GM18507 (cell line): ENCODE measurements at places on chromosomes 2 and 18.

DNA sequence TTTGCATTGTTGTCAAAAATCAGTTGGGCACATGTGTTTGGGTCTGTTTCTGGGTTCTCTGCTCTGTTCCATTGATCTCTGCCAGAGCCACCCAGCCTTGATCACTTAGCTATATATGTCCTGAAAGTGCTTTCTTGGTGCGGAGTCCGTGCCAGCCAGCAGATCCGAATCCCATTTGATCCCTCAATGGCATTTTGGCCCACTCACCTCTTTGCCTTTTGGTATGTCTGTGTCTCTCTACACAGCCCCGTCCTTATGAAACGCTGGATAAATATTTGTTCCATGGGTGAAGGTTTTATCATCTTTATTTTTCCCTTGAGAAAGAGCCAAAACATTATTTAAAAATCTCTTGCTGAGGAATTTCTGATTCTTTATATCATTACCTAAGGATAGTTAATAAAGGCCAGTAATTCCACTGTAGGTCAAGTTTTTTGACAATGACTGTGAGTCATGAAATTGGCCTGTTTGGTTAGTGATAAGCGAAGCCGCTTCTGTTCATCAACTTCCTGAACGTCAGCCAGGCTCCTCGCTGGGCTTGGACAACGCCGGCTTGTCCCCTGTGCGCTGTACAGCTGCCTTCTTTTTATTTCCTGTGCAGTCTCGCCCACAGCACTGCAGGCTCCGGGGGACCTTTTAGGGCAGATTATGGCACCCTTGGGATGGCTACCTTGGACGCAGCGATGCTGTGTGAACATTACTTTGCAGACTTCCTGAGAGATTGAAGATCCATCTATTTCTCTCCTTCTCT is 24.9 kb downstream of the MTCL1 start:
- DNase-seq: no peak

DNA sequence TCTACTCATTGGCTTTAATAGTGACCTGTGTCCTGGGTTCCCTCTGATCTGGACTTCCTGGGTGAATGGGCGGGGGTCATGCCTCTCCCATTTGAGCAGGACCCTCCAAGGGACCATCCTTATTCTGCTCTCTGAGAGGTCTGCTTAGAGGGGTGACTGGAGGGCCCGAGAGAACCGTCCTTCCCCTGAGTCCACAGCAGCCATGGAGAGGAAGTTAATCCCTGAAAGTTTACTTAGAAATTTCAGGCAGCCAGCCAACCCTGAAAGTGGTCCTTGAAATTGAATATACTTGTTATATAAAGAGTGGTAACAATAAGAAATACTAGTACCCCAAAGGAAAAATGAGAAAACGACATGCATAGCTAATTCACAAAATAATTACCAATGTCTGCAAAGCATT is 226.1 kb downstream of the DYSF start:
- DNase-seq: no peak

DNA sequence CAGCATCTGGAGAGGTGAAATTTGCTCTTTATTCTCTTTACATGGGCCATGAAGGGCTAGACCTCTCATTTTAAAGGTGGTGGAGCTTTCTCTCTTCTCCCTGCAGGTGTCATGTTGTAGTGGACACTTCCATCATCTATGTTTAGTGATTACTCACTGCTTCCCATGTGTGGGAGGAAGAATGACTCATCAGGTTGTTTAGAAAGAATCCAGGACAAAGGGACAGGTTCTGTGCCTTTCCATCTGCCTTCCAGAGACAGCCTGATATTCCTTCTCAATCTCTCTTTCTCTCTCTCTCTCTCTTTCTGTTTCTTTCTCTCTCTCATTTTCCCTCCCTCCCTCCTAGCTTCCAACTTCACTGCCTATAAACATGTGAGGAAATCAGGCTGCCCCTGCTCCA is 38.7 kb downstream of the SCG2 start:
- DNase-seq: no peak

GRCh38 chr18:79241755-79242154 is 154.0 kb upstream of the NFATC1 start:
- DNase-seq: no peak

DNA sequence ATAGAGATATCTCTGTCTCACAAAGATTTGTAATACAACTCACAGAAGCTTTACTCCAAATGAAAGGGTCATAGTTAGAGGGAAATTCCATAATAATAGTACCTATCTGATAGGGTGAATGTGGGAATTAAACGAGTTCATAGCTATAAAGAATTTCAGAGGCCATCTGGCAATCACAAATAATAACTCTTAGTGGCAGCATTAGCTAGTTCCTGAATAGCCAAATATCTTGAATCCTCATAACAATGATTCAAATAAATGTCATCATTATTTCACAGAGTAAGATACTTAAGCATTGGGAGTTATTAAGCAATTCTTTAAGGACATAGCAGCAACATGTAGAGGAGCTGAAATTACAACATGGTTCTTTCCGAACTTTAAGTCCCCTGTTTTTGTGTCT is 1265.0 kb upstream of the PIK3C3 start:
- no peak for DNase-seq

- no peak for DNase-seq
Observed at GRCh38 chr2:170221317-170222288, 43.7 kb downstream of the MYO3B start.

DNA sequence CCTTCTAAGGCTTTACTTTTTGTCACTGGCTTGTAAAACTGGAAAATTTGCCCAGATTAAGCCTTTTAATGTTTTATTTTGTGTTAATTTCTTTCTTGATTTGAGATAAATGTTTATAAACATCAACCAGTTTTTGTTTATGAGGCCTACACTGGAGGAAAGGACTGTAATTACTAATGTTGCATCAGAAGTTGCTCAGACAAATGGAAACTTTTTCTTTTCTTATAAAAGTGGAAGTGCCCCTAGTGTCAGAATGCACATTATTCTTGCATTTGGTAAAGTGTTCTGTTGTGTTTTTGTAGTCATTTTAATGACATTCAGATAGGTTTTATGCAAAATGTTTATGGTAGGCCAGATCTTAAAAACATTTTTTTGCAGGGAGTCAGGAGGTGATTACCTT is 25.3 kb downstream of the LCLAT1 start:
- DNase-seq: no peak

GRCh38 chr2:169093535-169093934 is 24.2 kb downstream of the DHRS9 start:
- no peak for DNase-seq

- DNase-seq: no peak
Observed at GRCh38 chr2:16055848-16056580, 115.7 kb downstream of the MYCN start.

DNA sequence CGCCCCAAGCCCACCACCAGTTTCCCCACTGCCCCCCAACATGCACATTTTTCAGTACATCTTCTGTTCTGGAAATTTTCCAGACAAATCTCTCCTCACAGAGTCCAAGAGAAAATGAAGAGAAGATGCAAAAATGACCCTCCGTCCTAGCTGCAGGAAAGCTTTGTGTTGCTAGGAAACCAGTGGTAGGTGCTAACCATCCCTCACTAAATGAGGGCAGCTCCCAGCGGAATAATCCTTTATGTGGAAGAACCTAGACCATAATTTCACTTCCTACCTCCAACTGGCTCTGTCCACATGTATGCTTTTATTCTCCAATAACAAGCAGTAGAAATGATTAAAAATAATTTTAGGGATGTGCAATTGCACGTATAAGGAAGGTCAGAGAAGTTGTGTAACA is 311.9 kb upstream of the EPHA4 start:
- DNase-seq: no peak

- DNase-seq: no peak
Observed at GRCh38 chr2:133711201-133711600, 142.9 kb upstream of the NCKAP5 start.

- DNase-seq: no peak
Observed at GRCh38 chr2:8297376-8298231, 384.3 kb upstream of the ID2 start.

DNA sequence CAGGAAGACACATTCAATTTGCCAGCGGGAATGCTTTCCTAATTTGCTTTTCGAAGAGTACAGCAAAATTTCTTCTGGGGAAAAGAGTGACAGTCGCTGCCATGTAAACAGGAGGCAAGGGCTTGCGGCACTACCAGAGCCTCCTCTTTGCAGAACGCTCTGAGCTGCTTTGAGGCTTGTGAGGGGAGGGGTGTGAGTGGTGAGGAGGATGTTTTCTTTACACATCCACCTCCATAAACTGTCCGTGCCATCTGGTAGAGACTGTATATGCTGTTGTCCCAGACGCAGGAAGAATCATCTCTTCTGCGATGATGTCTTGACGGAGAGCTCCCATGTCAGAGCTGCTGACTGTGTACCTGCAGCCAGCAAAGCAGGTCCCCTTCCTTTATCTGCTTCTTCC is 138.0 kb downstream of the SOCS6 start:
- no peak for DNase-seq

- no peak for DNase-seq
Observed at GRCh38 chr2:58992062-58992706, 751.1 kb upstream of the FANCL start.

- no peak for DNase-seq
Observed at GRCh38 chr2:16655905-16656642, 9.6 kb downstream of the CYRIA start.

DNA sequence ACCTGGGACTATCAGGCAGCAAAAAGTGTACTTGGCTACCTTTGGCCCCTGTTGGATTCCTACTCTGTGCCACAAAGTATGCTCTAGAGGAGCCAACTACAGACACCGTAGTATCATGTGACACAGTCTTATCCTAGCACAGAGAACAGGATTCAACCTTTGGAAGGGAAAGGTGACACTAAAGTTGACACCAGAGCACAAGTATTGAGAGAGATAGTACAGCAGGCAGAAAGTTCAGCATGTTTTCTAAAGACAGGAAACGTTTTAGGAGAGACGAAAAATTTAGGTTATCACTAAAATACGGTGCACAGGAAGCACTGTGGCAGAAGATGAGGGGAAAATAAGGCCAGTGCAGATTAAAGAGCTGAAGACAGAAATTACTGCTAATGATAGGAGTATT is 18.6 kb downstream of the SMAD2 start:
- DNase-seq: no peak

DNA sequence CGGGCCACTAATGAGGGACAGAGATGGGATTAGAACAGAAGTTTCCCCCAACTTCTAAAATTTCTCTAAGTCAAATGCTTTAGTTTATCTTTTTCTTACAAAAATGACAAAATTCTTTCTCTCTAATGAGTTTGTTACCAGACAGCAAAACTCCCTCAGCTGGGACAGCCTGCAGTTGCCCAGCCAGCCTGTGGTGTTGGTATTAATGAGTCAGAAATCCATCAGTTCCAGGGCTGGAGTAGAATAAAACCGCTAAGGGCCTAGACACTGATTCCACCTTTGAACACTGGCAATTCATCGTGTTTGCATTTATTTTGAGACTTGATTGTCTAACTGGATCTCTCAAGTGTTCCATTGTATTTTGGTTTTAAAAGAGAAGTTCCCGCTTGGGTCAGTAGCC is 38.3 kb upstream of the SMAD2 start:
- DNase-seq: no peak

- DNase-seq: no peak
Observed at GRCh38 chr2:201880993-201881611, 74.8 kb downstream of the CDK15 start.

DNA sequence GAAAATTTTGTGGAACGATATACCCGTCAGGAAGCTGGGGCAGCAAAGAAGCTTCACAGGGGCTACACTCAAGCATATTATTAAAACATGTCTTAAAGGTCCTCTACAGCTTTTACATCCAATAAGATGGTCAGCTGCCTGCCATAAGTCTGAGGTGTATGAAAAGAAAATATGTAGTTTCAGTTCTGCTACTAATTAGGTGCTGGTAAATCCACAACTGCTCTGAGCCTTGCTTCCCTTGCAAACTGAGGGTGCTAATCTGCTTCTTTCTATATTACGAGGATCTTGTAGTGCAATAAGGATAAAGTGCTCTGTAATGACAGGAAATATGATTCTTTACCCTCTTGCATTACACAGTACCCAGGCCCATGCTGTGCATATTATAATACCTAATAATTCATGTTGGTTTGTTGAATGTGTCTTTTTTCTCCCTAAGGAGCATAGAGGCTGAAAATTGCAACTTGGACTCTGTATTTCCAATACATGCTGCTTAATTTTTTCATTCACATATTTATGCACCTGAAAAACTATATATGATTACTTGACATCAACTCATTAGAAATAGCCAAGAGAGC is 14.5 kb upstream of the SLC8A1 start:
- no peak for DNase-seq

GRCh38 chr2:152696476-152696875 is 20.8 kb downstream of the PRPF40A start:
- DNase-seq: no peak

DNA sequence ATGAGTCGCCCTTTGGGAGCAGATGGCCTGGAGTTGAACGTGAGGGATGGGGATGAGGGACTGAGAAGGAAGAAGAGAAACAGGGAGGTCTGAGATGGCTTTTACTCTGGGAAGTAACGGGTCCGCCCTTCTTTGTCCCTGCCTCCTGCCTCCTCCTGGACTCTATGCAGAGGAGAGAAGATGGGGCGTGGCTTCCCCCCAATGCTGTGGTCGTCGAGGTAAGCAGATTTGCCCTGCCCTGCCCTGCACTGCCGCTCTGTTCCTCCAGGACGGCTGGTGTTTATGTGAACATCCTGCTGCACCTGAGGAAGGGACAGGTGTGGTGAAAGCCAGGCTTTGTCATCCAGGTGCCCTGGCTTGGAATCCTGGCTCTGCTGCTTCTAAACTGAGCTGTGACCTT is 13.5 kb upstream of the NTSR2 start:
- DNase-seq: no peak

GRCh38 chr2:148042219-148042618 is 21.3 kb downstream of the MBD5 start:
- DNase-seq: no peak

DNA sequence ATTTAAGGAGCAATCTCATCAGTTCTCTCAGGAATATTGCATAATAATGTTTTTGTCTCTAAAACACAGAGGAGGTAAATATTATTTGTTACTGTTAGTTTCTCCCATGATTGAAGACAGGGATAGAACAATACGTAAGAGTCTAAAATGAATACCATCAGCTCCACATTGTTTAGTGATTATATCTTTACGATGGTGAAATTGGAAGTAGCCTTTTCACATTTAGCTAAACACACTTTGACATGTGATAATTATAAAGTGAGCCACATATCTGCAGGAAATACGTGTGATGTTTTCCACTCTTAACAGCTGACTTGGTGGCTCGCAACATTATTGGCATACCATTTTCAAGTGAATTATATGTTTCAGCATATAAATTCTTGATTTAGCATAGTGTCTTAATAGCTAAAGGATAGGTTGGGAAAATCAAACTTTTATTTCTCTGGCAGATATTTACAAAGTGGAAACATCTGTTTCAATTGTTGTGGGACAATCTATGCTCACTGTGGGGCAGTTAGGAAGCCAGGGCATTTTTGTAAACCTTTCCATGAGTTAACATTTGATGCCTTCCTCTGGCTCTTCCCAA is 208.1 kb upstream of the RASGRP3 start:
- no peak for DNase-seq

DNA sequence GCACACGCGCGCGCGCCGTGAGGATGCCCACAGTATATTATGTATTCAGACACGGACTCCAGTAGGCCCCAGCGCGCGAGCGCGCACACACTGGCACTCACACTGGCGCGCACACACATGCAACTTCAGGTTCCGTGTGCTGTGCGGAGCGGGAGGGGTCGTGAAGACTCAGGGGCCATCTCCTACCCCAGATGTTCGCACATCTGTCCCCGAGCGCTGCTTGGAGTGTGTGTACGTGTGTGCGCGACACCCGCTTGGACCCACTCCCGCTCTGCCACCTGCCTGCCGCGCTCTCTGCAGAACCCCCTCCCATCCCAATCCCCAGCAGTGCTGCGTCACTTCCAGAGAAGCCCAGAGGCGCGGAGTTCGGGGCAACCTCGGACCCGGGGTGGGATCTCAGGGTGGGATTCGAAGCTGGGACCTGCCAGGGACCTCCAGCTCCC is 2.6 kb downstream of the NRP2 start:
- DNase-seq: no peak
